ENCODE measurements at places on chromosomes 11 and 22.
A peak's percentile ranks its signal among the peaks of the same experiment; 100 is the strongest.

DNA sequence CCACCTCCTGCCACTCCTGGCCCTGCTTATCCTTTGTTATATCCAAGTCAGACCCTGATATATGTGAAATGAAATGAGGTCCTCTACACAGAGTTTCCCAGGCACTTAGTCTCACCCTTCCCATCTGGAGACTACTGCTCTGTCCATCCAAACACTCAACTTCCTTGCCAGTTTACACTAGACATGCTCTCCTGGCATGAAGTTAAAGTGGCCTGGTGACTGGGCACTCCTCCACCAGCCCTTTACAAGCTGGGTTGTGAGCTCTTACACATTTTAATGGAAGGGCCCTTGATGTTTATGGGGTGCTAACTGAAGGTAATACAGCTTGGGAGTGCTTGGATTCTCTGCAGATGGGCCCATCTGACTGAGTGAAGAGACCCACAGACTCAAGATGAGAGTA is 216.1 kb upstream of the NARS2 start:
- DNase-seq = no peak

DNA sequence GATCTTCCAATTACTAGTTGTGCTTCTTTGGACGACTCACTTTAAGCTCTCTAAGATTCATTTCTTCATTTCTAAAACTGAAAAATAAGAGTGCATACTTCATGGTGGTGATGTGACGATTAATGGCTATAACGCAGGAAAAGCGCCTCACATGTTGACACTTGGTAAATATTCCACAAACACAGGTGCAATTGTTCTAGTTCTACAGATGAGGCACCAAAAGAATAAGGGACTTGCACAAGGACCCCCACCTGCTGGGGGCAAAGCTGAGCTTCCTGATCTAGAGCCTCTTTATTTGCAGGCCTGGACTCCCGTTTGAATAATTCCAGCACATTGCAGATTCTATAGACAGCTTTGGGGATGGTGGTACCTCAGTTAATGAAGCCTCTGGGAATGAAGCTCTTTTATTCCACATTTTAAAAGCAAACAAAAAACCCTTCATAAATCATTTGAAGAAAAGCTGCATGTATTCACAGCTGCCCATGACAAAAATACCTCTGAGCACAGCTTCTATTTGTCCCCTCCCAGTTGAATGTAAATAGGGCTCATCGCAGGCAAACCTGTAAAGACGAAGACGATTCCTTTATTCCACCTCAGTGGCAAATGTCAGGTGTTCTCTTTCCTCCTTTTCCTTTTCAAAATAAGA is 14.9 kb upstream of the CADM1 start:
- DNase-seq = no peak

GRCh38 chr11:91243630-91244029 is 981.0 kb upstream of the FAT3 start:
- no peak for DNase-seq

- no peak for DNase-seq
Measured at GRCh38 chr11:131063638-131064037, 147.4 kb upstream of the SNX19 start.

DNA sequence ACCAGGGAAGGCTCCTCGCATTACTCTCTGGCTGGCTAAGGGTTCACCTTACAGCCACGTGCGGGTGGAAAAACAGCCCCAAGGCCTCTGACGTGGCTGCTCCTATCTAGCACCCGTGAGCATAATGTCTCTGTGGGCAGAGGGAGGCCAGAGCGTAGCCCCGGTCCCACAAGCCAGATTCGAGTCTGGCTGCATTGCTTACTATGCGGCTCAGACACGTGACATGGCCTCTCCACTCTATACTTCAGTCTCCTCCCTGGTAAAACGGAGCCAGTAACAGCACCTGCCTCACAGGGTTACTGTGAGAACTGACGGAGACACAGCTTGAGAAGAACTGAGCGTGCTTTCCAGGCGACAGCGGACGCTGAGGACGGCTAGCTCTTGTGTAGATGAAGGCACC is 105.8 kb upstream of the BID start:
- DNase-seq = no peak

- peak; percentile 81 for DNase-seq
Measured at GRCh38 chr11:3014057-3014938, 22.2 kb upstream of the NAP1L4 start.

- DNase-seq = no peak
Measured at GRCh38 chr22:26852176-26852575, 194.8 kb downstream of the MIAT start.

GRCh38 chr11:35523331-35523768 is 2.1 kb downstream of the PAMR1 start:
- DNase-seq = no peak

- DNase-seq = no peak
Measured at GRCh38 chr22:37672920-37673455, 2.4 kb upstream of the LGALS1 start.

- no peak for DNase-seq
Measured at GRCh38 chr11:95100191-95100648, 10.6 kb downstream of the ENDOD1 start.

GRCh38 chr11:73011126-73011817 is 130.8 kb downstream of the FCHSD2 start:
- DNase-seq = no peak

- no peak for DNase-seq
Measured at GRCh38 chr11:4932751-4933150, 8.6 kb upstream of the OR51G1 start.

- no peak for DNase-seq
Measured at GRCh38 chr22:39646398-39647063, 76.0 kb downstream of the CACNA1I start.

DNA sequence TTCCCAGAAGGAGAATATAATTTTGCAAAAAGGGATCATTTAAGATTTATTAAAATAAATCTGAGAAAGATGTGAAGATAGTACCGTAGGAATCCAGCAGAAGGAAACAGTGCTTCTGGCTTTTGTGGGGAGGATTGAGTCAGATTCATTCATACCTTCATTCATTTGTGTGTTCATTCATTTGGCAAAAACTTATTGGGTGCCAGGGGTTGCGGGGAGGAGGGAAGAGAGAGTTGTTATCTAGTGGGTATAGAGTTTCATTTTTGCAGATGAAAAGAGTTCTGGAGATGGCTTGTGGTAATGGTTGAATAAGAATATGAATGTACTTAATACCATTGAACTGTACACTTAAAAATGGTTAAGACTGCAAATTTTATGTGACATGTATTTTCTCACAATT is 31.1 kb downstream of the BMAL1 start:
- DNase-seq = no peak

DNA sequence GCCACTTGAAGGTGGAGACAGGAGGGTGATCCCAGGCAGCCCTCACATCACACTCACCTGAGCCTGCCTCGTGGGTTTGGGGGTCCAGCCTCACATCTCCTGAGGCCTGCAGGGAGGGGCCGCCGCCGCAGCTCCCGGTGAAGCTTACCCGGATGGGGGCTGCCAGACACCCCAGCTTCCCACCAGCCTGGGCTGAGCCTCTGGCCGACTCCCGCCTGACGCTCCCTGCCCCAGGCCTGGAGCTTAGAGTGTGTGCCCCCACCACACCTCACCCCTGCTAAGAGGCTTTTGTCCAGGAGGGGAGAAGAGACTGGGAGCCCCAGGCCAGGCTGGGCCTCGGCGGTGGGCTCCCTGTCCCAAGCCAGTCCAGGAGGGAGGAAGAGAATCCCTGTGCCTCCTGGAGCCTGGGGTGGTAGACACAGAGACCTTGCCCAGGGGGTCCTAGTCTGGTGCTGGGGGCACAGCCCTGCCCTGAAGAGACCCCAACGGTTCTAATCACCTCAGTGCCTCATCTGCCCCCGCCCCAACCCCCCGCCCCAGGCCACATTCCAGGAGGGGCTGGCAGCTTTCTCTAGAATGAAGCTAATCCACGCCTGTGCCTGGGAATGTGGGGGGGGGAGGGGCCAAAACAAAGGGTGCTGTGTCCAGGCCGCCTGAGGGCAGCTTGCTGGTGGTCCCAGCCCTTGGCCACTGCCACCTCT is at the start of gene SLC16A8:
Gene SLC16A8 (minus strand): TSS at position 254 of the 701 bp plus-strand sequence. CDS start 1,311 bp downstream, outside the sequence.
- no peak for DNase-seq

DNA sequence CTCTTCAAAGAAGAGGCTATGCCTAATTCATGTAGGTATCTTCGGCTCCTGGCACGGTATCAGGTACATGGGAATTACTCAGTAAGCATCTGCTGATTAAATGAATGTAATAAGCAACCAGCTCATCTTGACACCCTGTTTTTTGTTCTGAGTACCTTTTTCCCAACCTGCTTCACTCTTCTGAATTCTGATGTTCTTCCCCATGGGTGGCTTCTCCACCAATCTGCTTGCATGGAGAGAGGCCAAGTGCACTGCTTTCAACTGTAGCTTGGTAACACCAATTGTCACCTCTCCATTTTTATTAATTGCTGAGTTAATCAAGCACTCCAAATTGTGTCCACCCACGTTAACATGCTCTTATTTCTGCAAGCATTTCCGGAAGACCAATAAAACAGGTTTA is 40.5 kb downstream of the LARGE1 start:
- DNase-seq = no peak

DNA sequence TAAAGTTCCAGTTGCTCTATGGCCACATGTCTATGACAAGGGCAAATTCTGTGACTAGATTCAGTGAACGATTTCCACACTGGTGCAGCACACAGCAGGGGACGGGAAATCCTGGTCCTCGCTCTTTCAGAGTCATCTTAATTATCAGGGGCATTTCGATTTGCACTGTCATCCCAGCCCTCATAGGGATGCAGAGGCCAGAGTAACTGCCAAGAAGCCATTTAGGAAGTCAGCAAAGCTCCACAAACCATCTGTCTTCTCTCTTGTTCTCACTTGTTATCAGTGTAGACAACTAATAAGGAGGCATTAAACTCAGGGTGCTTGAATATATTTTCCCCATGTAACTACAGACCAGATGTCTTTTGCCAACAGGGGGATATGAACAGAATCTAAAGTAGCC is 151.7 kb downstream of the STK33 start:
- no peak for DNase-seq

- DNase-seq = no peak
Measured at GRCh38 chr11:94956963-94957362, 16.4 kb downstream of the CWC15 start.

- DNase-seq = no peak
Measured at GRCh38 chr11:130397780-130398179, 30.6 kb downstream of the ADAMTS8 start.

DNA sequence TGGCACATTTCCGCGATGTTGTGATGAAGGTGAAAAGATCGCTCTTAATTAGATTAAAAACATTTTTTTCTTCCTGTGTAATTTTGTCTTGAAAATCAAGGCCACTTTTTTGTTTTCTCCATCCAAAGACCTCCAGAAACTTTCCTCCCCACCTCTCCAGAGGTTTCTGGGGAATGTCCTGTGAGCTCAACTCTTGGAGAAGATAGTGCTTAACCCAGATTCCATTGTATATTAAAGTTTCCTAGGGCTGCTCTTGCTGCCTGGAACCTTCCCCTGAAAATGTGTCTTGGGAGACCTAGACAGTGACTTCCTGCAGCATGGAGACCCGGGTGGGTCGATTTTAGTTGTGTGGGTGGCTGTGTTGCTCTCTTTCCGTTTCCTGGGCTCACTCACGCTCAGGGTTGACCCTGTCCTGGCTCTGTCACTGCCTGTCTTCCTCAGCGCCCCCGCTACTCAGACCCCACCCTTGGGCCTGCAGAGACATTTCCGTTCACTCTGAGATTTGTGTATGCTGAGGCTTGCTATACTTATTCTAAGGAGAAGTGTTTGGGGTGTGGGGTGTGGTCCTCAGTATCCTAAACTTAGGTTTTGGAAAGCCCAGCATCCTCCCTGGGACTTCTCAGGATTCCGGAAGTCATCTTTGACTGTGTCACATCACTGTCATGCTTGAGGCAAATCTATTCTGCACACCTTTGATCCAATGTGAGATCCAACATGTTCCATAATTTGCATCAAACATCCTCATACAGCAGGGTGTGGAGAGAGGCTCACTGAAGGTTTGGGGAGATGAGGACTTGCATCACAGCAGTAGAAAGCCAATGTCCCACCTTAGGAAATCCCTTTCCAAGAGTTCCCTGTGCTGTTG is 47.2 kb downstream of the KCNQ1OT1 start:
- no peak for DNase-seq

- no peak for DNase-seq
Measured at GRCh38 chr11:93974759-93975158, 46.4 kb upstream of the HEPHL1 start.

DNA sequence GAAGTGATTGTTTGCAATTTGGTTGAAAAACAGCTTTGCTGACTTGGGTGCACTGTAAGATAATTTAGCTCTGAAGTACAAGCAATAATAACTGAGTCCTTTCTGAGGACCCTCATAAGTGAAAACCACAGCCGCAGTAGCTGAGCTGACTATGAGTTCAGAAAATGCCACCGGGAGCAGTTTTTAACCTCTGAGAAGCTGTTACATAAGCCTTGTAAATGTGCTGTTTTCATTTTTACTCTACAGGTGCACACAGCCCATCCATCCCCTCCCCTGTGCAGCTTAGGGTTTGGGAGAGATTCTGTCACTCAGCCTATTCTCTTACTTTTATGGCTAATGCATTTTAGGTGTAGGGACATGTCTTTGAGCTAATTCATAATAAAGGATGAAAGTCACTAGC is 255.5 kb upstream of the C11orf87 start:
- no peak for DNase-seq

DNA sequence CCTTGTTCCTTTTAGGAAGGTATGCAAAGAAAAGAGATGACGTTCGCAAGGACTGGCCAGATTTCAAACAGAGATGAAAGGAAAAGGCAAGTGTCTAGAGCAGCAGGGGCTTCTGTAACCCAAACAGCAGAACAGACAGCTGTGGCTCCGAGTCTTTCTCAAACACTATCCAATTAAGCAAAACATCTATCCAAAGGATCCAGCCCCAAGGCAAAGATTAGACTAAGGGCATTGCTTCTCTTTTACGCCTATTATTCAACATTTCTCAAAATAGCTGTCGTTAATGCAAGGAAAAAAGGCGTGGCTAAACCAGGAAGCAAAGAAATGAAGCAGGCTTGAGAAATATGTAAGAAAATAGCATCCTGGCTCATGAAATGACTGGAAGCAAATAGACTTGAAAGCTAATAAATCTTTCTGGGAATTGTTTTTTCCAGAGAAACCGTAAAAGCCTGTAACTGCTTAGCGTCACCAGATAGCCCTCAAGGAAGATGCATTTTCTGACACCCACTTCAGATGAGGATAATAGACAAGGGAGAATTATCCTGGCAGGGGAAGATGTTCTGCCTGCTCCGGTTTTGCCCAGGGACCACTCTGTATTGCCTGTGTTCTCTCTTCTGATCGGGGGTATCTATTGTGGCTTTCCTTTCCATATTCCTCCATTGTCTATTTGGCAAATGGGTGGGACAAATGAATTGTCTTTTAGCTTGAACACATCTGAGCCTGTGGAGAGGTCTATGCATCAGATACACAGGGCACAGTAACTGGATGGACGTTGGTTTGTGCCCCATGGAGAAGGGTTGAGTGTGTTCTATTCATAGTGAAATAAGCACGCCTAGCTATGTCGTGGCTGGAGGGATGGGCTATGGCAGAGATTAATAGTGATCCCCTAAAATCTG is 20.2 kb downstream of the C11orf96 start:
- DNase-seq = no peak
